ENCODE measurements at places on chromosomes 11 and 22.

DNA sequence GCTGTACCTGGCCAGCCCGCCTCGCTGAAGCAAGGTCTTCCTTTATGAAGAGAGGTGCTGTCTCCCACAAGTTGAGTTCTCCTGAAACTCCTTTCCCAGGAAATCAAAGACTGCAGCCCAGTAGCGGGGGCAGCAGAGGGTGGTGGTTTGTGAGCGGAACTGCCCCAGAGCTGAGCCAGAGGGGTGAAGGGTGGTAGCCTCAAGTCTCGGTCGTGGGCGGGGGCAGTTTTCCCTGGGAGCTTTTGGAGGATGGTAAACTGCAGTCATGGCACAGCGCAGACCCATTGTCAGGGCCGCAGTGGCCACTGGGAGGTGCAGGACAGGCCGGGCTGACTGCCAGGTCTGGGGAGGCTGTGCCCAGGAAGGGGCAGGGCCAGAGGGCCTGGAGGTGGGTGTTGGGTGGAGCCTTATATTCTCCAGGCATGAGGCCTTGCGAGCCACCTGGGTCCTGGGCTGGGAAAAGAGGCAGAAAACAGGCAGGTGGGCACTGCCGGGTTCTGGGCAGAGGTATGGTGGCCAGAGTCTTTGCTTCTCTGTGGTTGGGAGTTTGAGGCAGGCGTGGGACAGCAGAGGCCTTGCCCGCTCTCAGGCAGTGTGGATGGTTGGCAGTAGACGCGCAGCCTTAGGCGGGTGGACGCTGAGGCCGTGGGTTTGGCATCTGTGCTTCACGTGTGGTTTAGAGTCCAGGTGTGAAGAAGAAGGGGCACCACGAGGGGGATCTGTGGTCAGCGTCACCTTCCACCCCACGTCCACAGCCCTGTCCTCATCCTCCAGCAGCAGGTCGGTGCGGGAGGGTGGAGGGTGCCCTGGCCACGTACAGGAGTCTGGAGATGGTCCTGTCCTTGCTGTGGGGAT is 1176.4 kb downstream of the BRD1 start:
- DNase-seq: no peak

- no peak for DNase-seq
Measured at GRCh38 chr11:43925063-43925931, 17.1 kb upstream of the C11orf96 start.

- no peak for DNase-seq
Measured at GRCh38 chr11:13344818-13345217, 67.2 kb downstream of the BMAL1 start.

DNA sequence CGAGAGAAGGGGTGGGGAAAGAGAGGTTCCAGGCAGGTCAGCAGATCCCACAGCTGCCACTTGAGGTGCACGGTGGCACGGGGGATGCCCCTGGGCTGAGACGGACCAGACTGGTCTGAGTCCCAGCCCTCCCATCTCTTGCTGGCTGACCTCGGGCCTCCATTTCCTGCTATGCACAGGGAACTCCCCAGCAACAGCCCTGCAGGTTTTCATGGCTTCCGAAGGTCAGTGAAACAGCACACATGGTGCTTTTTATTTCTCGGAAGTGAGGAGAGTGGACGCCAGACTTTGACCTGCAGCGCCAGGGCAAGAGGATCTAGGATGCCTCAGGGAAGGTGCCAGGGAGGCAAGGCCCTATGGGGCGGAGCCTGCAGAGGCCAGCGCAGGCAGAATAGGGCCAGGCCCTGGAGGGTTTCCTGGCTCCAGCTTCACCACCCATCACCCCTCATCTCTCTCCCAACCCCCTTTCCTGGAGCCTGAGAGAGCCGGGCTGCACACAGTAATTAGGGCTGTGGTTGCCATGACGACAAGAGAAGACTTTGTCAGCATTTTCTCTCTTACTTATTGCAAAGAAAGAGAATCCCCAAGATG is 29.5 kb downstream of the SLC22A12 start:
- DNase-seq: no peak

DNA sequence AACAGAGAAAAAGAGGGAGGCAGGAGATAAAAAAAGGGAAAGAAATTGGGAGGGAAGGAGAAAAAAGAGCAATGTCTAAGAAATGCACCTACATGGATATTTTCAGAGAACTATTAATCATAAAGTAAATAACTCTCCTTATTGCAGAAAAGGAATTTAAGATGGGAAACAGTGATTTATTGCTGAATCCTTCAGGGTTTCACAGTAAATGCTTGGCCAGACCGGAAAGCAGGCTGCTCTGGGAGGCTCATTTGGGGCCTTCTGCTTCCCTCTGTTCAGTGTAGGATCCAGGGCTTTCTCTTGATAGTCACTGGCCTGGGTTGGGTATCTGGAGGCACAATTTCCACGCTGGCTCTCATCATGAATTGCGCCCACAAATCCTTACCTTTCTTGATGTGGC is 324.3 kb upstream of the SORL1-AS1 start:
- DNase-seq: no peak

DNA sequence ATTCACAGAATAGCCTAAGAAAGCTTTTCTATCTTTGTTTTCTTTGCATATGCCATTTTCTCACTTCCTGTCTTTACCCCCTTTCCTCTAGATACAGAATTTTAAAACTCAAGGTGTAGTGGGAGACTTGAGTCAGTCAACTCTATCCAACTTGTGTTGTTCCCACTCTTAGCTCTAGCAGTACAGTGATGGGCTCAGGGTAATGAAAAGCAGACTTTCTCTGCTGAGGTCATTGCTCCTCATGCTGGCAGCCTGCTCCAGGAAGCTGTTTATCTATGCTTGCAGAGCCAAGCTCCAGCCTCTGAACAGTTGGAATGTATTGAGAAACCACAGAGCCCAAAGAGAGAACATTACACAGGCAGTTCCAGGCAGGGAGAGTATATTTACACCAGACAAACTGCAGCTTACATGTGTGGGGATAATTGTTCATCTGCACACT is 68.1 kb downstream of the CSTPP1 start:
- DNase-seq: no peak

- peak; percentile 61 for DNase-seq
Measured at GRCh38 chr11:59680287-59681154, 11.7 kb upstream of the PATL1 start.

- no peak for DNase-seq
Measured at GRCh38 chr22:33063611-33064010, 5.4 kb upstream of the SYN3 start.

GRCh38 chr11:61868571-61869428 is 22.5 kb downstream of the FADS3 start:
- DNase-seq: no peak

DNA sequence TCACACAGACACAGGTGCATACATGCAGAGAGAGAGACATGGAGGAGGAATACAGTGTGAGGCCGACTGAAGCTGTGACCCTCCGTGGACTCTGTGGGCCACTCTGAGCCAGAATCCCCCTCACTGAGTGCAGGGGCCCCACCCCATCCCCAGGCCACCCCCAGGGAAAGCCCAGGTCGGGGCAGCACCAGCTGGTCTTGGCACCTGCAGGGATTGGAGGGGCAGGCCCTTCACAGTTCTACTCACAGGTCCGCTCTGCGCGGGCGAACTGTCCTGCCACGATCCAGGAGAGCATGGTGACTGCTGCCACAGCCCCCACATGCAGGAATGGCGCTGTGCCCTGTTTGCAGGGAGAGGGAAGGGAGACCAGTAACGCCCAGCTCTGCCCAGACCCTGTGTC is 16.3 kb upstream of the KLHL35 start:
- DNase-seq: no peak
